ENCODE measurements at places on chromosomes 3 and 15.

DNA sequence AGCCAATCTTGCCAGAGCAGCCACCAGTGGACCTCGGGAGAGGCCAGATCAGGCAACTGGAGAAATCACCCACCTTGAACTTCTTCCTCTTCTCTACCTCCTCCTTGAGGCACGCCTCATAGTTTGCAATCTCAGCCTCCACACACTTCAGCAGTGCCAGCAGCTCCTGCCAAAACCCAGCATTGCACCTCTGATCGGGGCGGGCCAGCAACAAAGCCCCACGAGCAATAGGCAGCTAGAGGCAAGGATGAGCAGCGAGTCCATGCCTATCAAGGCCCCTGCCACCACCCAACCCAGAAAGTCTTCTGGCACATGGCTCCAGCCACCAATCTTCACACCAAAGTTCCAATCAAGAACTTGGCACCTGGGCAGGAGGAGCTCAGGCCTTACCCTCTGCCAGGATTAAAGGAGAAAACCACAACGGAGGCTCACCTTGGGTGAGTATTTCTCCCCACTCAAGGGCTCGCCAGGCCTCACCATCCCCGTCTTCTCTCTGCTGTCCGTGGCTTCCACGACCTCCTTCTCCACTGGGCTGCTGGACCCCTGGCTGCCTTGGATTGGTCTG lies 42.1 kb downstream of the SEMA3G start:
- no peak for DNase-seq

DNA sequence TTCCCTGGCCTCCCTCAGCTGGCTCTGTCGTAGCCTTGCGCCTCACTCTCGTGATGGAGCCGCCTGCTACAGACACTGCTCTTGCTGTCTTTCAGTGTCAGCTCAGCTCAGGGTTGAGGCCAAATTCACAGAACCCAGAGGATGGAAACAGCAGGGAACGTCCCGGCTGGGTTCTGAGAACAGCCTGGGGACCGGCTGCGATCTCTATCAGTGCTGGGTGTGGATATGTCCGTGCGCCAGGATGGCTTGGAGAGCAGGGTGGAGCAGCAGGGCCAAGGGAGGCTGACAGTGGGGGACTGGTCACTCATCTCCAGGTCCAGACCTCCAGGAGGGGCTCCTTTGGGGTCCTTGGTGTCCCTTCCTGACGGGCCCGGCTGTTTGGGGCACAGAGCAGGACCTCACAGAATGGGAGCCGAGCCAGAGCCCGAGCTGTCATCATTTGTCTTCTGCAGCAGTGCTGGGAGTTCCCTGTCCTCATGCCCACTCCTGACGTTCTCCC lies 18.4 kb downstream of the KLF15 start:
- DNase-seq = no peak

- peak; percentile 32 for DNase-seq
These were observed 257.1 kb upstream of the TRIM42 start for GRCh38 chr3:140420621-140421357.

DNA sequence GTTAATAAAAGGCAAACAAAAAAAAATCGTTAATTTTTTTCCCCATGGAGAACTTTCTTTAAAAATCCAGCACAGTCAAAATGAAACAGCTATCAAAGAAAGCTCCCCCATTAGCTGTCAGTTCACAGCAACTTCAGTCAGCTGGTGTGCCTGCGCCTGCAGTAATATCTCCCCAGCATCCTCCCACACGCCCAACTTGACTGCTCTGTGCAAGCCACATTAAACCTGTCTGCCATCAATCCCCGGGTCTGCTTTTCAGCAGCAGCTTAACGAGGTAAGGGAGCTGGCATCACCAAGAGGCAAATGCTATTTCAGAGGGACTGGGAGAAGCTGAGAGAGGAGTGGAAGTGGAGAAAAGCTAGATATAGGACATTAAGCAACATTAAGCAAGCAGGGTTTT lies 337.5 kb downstream of the GAP43 start:
- no peak for DNase-seq
